CD8-positive, alpha-beta memory T cell (primary cell): ENCODE measurements at places on chromosomes 4 and X.

DNA sequence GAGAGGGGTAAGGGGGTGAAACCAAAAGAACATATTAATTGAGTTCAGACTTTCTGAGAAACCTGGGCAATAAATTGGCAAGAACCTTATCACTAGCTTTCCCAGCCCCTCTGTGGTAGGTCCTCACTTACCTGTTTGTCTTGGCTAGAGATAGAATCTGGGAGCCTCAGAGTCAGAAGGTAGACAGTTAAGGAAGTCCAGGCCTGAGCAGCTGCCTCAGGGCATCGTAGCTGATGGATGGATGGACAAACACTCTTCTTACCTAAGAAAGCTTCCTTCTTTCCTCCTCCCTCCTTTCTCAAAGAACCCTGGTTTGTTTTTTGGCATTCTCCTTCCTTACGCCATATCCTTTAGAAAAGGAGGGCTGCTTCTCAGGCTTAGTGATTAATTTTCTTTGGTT is 24.4 kb downstream of the FRAS1 start:
- DNase-seq = no peak

GRCh38 chr4:174464949-174465348 is 57.3 kb downstream of the HPGD start:
- no peak for DNase-seq

DNA sequence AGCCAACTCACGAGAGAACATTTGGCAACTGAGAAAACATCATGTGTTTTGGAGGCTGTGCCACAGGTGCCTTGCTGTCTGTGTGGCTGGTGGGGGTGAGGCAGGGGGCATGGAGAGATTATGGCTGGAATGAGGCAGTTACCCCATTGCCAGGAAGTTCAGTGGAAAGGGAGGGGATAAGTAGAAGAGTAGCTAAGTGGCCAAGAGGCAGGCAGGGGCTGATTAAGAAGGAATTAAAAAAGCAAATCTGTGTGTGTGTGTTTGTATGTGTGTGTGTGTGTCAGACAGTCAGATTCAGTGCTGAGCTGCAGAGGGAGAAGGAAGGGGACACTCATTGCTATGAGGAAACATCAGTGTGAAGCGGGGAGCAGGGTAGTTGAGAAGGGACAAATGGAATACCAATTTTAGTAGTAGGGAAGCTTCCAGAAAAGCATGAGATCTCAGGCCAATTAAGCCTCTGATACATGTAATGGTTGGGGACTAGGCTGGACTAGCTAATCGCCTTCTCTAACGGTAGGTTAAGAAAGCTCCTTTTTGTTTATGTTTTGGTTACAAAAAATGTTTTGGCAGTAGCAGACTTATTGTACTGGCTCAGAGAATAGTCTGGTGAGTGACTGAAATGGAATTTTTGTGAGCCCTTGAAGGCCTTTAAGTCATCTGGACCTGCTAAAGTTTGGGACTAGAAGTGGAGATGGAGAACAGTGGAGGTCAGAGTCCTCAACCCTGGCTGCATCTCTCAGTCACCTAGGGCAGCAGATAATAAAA is 18.5 kb downstream of the TMEM164 start:
- DNase-seq = no peak

DNA sequence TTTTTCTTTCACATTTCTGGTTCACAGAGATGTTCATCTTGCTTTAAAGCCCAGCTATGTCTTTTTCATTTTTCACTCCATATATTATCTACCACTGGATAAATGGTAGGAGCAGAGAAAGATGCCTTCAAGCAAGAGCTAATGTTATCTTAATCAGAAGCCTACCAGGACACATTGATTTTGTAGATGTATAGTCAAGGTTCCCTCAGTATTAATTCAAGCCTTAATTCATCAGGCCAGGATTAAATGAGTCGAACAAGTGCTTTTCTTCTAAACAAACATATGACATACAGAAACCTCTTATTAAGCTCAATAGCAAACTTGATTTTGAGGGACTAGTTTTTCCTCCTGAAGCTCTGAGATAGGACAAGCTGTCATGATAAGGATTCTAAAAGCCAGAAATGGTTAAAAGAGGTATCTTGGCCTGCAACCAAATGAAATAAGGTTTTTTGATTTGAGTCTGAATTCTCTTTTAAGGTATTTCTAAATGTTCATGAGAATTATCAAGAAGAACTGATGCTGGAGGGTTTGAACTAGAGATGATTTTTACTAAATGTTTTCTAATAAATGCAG is 81.7 kb upstream of the FTHL17 start:
- no peak for DNase-seq

GRCh38 chrX:26915064-26915463 is 548.1 kb downstream of the PPP4R3C start:
- DNase-seq = no peak

- DNase-seq = no peak
These were observed 47.6 kb downstream of the RPS3A start for GRCh38 chr4:151147000-151147399.

GRCh38 chr4:90219822-90220221 is 92.6 kb downstream of the CCSER1 start:
- DNase-seq = no peak

DNA sequence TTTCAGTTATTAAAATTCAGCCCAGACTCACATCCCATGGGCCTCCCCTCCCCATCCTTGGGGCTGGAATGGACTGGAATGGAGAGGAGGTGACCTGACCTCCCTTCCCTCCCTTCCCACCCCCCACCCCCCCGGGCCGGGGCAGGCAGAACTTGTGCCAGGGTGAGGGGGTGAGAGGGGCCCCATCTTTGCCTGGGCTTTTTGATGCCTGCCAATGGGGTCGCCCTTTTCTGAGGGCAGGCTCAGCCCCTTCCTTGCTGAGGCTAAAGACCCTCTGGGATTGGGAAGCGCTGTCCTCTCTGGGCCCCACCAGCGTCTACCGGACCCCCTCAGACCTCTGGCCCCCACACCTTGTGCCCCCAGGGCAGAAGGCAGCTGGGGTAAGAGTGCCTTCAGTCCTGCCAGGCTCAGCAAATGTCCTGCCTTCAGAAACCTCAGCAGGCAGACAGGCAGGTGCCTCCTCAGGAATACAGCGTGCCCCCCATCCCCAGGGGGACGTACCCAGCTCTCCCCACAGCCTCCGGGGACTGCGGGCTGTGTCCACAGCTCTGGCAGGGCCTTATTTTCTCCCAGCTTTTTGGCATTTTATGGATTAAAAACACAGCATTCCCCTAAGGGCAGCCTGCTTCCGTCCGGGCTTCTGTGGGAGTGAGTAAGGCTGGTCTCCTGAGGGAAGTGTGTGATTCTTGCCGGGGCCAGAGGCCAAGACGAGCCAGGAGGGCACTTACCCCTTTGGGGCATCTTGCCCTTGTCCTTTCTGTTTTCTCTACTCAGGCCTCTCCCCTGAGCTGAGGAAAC is 12.6 kb upstream of the CCNQ start:
- no peak for DNase-seq

- no peak for DNase-seq
These were observed 41.8 kb upstream of the PDLIM5 start for GRCh38 chr4:94409962-94410361.

- no peak for DNase-seq
These were observed 468 bp downstream of the GLA start for GRCh38 chrX:101407167-101407747.
